Stimulated activated CD8-positive, alpha-beta memory T cell treated with anti-CD3 and anti-CD28 coated beads, Interleukin-4, amount 100 ng/mL, for 1 hour (primary cell): ENCODE measurements at places on chromosomes 2 and 18.

DNA sequence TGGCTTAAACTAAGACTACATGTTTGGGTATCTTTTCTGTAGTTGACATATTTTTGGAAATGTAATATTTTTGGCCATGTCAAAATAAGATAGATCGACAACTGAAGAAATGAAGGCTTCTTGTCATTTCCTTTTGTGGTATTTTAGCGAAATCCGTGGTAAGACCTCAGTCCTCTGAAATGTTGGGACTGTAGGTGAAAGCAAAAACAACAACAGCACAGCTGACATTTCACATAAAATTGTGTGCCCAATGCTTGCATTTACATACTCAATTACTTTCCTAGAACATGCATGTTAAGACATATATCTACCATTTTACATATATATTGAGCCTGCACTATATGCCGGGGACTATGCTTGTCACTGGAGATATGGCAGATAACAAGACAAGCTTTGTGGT lies 50.2 kb downstream of the SPP2 start:
- no peak for DNase-seq

DNA sequence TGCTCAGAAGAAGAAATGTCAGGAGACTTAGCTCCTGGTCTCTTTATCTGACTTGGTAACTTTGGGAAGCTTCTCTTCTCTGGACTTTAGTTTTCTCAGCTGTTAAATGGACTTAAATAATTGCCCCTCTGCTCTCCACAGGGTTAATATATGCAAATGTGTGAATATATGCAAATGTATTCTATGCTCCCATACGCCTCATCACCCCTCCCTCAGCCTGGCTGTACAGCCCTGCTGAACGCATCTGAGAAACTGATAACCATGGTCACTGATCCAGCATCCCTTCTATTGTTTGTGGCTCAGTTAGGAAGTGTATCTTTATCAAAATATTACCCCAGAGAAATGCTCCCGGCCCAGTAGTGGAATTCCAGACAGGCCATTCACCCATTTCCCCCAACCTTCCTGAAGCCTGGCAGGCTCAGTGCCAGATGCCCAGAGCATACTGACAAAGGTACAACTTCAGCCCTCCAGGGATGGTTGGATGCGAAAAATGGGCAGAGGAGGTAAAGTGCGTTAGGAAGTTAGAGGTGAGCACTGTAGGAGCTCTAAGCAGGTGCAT lies 103.4 kb downstream of the DYSF start:
- no peak for DNase-seq

- DNase-seq = no peak
These were observed 101.0 kb downstream of the BCL2L11 start for GRCh38 chr2:111221701-111222100.

- DNase-seq = no peak
These were observed 65.4 kb downstream of the SMAD7 start for GRCh38 chr18:48885266-48885923.

GRCh38 chr2:101787097-101787496 lies 89.6 kb downstream of the MAP4K4 start:
- no peak for DNase-seq

DNA sequence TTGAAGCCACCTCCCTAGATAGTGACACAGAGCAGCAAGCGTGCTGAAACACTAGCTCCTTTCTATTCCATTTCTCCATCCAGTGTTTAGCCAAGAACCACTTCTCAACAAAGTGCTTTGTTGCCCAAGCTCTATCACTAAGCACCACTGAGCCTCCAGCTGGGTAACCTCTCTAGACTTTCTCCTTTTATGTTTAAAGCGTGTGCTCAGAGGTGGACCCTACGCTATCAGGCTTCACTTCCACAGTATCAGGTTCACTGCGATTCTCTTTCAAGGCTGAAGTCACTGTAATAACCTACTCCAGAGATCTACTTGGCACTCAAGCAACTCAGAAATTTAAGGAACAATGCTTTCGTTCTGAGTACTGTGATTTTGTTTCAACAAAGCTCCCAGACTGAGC lies 197.9 kb downstream of the LNPK start:
- no peak for DNase-seq

- DNase-seq = no peak
These were observed 96.5 kb downstream of the PTPRM start for GRCh38 chr18:7663366-7664312.

- DNase-seq = no peak
These were observed 21.1 kb downstream of the CPS1 start for GRCh38 chr2:210577263-210578071.

- no peak for DNase-seq
These were observed 165.2 kb upstream of the RBMS1 start for GRCh38 chr2:160658851-160659250.

- DNase-seq = no peak
These were observed 41.4 kb downstream of the HS1BP3 start for GRCh38 chr2:20609349-20609994.

GRCh38 chr2:71882949-71883472 lies 264.7 kb downstream of the CYP26B1 start:
- DNase-seq = no peak

DNA sequence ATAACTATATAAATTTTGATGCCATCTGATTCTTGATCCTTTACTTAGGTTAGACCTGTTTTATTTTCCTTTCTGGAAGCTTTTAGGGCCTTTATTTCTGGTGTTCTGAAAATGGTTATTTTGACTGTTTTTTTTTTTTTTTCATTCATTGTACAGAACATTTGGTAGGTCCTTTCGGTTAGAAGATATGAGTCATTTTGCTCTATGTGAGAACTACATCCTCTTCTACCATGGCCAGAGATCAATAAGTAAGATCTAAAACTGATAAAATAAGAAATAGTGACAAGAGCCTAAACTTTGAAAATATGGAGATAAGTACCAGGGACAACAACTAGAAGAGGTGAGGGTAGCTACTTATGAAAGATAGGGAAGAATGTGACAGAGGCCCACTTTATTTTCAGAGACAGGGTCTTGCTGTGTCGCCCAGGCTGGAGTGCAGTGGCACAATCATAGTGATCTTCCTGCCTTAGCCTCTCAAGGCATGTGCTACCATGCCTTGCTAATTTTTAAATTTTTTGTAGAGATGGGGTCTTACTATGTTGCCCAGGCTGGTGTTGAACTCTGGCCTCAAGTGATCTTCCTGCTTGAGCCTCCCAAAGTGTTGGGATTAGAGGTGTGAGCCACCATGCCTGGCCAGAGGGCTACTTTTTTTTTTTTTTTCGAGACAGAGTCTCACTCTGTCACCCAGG lies 66.5 kb downstream of the EIF2AK3 start:
- no peak for DNase-seq

- no peak for DNase-seq
These were observed 157.5 kb upstream of the LMAN1 start for GRCh38 chr18:59516356-59517155.

GRCh38 chr2:40028792-40029488 lies 249.9 kb upstream of the THUMPD2 start:
- no peak for DNase-seq

DNA sequence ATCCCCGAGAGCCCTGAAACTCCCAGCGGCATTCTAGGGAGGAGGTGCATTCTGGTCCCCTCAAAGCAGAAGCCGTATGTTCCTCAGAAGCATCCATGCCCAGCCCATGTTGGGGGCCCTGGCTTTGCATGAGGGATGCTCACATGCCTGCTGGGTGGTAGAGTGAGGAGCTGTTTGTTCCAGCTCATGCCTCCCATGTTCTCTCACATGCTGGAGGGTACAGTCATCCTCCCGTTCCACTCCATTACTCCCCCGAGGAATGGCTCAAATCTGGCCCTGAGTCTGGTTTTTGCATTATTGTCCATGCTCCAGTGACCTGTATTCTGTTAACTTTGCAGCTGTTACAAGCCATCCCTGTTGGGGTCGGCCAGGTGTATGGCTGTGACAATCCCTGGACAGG lies 24.1 kb downstream of the SLC14A2 start:
- no peak for DNase-seq

DNA sequence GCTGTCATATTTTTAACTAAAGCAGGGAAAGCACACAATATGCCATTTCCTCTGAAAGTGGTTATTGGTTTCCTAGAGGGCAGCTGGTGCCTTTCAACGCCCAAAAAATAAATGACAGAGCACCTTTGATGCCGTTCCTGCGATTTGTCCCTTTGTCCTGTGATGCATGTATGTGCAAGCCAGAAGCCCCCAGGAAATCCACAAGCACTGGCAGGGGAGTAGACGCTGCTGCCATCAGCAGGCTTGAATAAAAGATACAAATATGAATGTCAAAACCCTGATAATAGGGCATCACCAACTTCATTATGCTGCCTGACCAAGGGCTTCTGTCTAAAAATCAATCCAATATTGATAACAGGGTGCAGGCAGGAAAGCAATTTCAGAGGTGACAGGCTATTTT lies 246.1 kb downstream of the FBXO15 start:
- DNase-seq = no peak

- DNase-seq = no peak
These were observed 61.4 kb downstream of the DYM start for GRCh38 chr18:49399003-49399402.

DNA sequence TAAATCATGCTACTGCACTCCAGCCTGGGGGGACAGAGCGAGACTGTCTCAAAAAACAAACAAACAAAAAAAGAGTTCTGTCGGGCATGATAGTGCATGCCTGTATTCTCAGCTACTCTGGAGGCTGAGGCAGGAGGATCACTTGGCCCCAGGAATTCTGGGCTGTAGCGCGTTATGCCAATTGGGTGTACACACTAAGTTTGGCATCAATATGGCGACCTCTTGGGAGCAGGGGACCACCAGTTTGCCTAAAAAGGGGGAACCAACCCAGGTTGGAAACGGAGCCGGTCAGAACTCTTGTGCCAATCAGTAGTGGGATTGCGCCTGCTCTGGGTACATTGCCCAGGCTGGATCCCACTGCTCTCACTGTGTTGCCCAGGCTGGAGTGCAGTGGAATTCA lies 49.7 kb downstream of the SDC1 start:
- no peak for DNase-seq

- DNase-seq = no peak
These were observed 28.2 kb downstream of the ABCG5 start for GRCh38 chr2:43810452-43810851.
